Activated T-cell treated with anti-CD3 and anti-CD28 coated beads for 4 hours (primary cell): ENCODE measurements at places on chromosomes 16 and 17.
A peak's percentile ranks its signal among the peaks of the same experiment; 100 is the strongest.

DNA sequence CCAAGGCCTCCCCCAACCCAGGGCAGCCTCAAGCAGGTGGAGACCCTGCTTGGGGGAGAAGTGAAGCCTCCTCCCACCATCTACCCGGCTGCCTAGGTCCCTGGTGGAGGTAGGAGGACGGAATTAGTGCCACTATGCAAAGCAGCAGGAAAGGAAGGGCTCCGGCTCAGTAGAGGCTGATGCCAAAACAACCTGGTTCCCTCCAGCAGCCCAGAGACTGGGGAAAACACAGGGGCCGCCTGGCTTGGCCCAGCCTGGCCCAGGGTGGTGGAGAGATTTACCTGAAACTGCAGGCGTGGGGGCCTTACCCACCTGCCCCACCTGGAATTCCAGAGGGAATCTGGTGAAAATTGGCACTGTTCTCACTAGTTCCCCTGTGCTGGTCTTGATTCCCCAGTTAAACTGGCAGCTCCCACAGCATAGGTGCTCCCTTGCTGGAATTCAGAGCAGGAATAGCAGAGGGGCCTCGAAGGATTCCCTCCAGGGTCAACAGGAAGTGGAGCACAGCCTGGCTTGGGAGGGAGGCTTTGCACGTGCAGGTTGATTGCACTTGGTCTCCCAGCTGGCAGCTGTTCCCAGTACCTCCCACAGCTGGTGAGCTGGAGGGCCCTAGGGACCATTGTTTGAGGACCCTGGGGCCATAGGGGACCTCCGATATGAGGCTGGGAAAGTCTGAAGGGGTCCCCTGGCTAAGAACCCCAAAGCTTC lies 4.5 kb downstream of the CD79B start:
- DNase-seq, result no peak

DNA sequence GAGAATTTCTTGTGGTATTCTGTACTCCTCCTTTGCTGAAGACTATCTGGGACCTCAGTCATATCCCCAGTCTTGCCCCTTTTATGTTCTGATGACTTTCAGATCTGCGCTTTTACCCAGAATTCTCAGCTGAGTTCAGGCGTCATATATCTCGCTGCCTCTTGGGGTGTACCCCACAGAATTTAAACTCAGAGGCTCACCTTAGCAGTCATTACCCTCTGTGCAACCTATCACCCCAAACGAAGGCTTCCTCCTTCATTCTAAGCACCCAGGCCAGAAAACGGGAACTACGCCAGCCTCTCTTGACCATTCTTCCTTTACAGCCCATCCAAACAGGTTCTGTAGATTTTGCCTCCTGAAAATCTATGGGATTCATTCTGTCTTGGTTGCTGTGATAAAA lies 574.8 kb upstream of the C16orf82 start:
- DNase-seq, result no peak

GRCh38 chr17:77353684-77354419 lies 213.1 kb downstream of the SEC14L1 start:
- no peak for DNase-seq

GRCh38 chr16:535446-536405 lies 8.2 kb downstream of the CAPN15 start:
- DNase-seq, result no peak

- no peak for DNase-seq
Measured at GRCh38 chr16:53147500-53148065, 92.8 kb downstream of the CHD9 start.

DNA sequence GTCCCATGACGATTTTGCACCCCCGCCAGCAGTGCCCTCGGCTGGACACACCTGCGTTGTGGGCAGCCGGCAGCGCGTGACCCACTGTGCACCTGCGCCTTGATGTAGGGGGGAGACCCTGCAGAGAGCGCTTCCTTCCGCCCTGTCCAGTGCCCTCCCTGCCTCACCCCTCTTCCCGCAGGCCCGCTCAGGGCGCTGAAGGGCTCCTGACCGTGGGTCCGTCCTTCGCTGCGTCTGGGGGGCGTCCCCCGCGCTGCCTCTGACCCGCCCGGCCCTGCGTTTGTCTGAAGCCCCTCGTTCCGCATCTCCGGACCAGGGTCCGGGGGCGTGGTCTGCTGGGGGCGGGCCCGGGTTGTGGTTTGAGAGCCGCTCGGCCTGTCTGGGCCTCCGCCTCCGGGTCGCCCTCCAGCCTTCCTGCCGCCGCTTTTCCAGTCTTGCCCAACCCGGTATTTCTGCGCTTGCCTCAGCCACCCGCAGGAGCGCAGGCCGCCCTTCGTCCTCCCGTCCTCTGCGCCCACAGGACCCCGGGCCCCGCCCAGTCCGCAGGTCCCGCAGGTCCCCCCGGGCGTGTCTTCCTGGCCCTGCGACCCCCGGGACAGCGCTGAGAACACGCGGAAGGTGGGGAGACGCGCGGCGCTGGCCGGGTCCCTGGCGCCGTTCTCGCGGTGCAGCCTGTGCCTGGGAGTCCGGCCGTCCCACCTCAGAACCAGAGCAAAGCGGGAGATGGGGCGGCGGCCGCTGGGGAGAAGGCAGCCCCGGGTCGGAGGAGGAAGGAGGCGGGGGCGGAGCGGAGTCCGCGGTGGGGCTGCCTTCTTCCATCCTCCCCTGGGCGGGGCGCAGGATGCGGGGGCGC lies 4.0 kb upstream of the IL17C start:
- peak; percentile 40 for DNase-seq

DNA sequence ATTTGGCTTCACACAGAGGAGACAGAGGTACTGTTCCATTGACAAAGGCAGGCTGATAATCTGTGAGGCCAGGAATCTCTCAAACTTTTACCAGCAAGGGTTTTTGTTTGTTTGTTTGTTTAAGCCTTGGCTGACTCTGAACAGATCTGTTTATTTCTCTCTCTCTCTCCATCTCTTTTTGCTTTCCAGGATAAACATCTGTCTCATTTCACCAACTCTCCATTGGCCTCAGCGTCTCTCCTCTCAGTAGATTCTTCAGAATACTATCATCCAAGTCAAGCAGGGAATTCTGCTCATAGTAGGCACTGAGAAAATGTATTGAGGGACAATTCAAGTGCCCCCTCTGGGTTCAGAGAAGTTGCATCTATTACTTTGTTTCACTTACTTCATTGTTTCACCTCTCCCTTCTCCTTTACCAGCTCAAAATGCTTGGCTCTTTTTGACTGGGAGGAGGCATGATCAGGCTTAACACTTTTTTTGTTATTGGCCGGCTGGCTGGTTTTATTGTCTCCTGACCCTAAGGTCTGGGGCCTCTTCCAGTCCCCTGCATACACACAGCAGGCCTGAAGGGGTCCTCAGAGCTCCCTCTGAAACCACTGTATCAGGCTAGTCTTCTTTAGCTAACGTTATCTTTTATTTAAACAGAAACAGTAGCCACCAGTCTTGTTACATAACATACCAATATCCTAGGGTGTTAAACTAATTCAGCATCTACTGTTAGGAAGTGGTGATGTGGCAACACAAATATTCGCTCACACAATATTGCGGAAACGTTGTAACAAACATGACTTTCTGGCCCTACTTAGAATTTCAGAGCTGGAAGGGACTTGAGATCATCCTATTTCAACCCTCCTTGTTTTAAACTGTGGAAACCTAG lies 2.0 kb upstream of the YPEL2 start:
- peak; percentile 33 for DNase-seq

DNA sequence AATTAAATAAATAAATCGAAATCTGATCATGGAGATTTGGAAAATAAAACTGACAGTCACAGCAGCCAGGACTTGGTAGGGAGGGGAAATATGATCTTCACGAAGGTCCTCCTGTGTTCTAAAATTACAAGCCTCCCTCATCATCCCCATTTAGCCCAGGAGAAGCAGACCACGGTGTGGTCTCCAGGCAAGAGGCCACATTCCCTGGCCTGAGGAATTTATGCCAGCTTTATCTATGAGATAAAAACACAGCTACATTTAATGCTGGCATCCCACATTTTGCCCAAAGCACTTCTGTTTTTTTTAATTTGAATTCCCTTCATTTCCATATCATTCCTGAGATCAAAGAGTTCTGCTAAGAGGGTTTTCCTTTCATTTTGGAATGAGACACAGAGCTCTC lies 43.2 kb downstream of the ABCC12 start:
- DNase-seq, result no peak

GRCh38 chr17:76404976-76405563 lies 20.7 kb downstream of the SPHK1 start:
- no peak for DNase-seq

DNA sequence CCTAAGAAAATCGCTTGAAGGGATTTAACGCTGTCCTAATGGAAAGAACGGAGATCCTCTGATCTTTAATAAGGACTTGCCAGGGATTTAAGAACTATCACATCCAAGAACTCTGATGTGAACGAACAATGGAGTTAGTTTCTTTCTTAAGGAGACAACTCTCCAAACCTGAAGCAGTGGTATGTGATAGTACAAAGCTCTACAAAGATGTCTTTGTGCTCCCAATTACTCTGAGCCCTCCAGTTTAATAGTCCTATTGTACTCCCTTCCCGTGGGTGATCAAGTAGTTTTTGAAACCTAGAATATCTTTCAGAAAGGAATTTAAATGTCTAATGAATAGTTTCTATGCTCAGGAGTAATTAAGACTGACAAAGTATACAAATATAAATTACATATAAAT lies 123.8 kb downstream of the FTO start:
- DNase-seq, result no peak

- DNase-seq, result no peak
Measured at GRCh38 chr16:75758215-75758614, 31.9 kb upstream of the CPHXL start.

DNA sequence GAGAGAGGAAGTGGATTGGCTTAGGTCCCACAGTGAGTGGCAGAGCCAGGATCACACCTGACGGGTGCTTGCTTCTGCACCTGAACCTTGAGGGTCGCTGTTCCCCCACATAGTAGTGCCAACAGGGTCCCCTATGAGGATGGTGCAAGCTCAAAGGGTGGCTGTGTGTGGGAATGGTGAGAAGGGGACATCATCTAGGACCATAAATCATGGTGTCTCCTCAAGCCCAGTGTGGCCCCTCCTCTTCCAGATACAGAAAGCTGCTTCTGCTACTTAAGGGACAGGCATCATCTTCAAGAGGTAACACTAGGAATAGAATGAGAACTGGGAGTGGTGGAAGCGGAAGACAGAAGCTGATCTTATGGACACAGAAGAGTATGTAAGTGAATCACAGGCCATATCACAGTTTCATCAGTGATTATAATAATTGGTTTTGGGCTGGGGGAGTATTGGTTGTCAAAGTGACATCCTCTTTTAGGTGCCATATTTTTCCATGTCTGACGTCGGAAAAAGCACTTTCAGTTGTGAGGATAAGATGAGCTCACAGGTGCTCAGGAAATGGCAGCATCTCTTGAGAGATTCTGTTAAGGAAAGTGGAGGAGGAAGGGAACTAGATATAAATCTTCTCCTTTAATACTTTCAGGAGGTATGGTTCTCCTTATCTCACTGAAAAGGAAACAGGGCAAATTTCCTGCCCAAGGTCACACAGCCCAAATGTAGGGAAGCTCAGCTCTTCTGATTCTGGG lies 83.2 kb upstream of the HNF1B start:
- no peak for DNase-seq

- DNase-seq, result no peak
Measured at GRCh38 chr17:43846963-43847371, at the start of gene CD300LG. Gene CD300LG, plus strand, starts transcription at chr17:43847176. Its CDS starts 41 bp downstream, at chr17:43847217.

GRCh38 chr17:38704606-38705522 lies at the start of gene MLLT6:
Gene MLLT6, plus strand, starts transcription at chr17:38705273. Its CDS starts 360 bp downstream, at chr17:38705633.
- DNase-seq, result peak; percentile 82

DNA sequence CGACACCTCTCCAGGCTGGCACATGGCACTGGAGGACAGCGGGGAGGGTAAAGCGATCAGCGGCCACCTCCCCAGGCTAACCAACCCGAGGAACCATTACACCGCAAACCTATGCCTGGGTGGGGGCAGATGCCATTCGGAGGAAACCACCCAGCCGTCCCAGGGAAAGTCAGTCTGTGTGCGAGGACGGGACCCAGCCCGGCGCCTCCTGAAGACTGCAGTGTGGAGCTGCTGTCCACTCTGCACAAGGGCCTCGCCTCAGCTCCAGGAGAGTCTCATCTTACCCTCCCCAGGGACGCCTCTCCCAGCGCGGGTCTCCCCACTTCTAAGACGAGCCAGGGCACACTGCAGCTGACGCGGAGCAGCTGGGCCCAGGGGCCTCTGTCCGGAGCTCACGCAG lies 8.0 kb downstream of the SLC38A10 start:
- no peak for DNase-seq

DNA sequence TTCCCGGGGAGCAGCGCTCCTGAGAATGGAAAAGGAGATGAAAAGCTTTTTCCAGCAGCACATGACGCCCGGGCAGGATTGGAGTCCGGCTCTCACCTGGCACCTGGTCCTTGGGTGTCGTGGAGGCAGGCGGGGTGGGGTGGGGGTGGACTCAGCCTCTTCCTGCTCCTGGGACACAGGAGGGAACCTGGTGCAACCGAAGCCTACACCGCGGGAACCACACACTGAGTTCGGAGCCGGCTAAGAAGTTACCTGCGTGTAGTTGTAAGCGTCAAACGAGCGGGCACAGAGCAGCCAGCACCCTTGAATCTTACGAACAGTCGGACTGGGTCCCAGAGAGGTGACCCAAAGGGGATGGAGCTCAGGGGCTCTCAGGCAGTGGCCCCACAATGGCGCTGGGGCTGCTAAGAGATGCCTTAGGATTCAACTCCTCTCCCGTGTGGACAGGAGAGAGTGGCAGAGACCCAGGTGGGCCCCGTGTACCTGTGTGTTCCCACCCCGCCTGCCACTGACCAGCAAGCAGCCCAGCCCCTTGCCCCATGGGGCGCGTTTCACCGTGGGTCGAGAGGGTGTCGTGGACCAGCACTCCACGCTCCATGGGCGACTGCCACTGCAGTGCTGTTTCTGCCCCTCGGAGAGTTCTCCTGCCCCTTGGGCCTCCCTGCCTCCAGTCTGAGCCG lies 105.8 kb upstream of the METRNL start:
- DNase-seq, result no peak

DNA sequence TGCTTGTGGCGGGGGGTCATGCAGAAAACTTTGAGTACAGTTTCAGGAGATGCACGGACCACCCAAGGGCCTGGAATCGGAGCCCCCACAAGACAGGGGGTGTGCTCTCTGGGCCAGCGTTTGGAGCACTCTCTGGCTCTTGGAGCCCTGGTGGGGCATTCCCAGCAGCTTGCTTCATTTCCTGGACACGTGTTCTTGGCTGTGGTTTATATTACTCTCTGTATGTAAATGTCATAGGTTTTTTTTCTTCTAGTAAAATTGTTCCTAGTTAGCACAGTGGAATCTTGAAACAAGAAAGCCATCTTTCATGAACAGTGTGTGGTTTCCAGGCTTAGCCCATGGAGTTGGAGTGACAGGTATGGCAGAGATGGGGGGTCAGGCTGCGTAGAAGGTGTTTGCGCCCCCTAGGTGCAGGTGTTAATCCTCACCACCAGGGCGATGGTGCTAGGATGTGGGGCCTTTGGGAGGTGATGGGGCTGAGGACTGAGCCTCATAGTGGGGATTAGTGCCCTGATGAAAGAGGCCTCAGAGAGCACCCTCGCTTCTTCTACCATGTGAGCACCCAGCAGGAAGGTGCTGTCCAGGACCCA lies 79.8 kb downstream of the JPH3 start:
- no peak for DNase-seq

- no peak for DNase-seq
Measured at GRCh38 chr17:67585077-67585602, 132.6 kb upstream of the NOL11 start.
